ENCODE measurements at places on chromosomes 7 and 10.
A peak's percentile ranks its signal among the peaks of the same experiment; 100 is the strongest.

- DNase-seq = no peak
Observed at GRCh38 chr10:78475437-78475836, 441.8 kb downstream of the RPS24 start.

GRCh38 chr7:50037086-50037485 lies 56.0 kb downstream of the ZPBP start:
- no peak for DNase-seq

DNA sequence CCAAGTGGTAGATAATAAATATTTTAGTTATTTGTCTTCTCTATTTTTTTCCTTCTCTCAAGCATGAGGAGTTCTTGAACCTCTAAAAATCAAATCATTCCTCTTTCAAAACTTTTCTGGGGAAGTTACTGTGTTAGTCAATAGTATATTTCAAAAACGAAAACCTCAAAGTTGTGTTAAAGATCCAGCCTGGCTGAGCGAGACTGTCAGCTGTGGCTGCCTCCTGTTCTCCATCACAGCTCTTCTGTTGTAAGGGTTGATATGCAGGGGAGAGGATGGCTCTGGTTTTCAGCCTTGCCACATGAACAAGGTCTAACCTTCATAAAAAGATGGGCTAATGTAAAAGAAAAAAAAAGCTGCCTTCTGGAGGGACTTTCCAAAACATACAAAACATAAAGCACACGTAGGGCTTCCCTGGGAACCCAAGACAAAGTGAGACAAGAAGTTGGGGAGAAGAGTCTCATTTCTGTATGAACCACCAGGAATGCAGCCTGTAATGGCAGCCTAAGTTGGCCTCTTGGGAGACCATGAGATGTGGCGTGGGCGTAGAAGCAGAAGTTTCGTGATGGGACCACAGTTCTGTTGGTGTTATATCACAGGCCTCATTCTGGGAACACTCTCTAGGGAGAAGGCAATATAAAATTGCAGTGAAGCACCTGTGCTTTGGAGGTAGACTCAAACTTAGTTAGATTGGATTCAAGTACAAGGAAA lies 77.9 kb upstream of the FHIP2A start:
- no peak for DNase-seq

GRCh38 chr10:104028146-104028545 lies 57.5 kb downstream of the COL17A1 start:
- peak; percentile 26 for DNase-seq

- DNase-seq = no peak
Observed at GRCh38 chr10:63672491-63672890, 151.3 kb downstream of the REEP3 start.

Data from NCI-H510A treated with DMSO at 0.1 percent for 48 hours (cell line).